ENCODE measurements at places on chromosomes 7 and 10.

DNA sequence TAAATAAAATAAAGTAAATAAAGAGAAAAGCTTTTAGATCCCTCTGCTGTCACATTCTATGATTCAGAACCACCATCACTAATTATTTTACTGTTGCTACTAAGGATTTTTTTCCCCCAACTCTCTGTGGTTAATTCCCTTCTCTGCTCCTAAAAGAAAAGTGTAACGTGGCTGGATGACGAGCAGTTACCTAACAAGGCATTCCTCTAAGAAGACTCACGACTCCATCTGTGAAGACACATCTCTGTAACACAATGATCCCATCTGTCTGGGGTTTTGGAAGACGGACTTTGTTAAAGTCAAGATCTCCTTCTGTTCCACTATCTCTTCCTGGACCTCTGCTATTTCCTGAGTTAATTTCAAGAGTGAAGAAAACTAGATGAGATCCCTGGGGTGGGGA, 179.9 kb downstream of the SFMBT2 start:
- DNase-seq, result no peak

DNA sequence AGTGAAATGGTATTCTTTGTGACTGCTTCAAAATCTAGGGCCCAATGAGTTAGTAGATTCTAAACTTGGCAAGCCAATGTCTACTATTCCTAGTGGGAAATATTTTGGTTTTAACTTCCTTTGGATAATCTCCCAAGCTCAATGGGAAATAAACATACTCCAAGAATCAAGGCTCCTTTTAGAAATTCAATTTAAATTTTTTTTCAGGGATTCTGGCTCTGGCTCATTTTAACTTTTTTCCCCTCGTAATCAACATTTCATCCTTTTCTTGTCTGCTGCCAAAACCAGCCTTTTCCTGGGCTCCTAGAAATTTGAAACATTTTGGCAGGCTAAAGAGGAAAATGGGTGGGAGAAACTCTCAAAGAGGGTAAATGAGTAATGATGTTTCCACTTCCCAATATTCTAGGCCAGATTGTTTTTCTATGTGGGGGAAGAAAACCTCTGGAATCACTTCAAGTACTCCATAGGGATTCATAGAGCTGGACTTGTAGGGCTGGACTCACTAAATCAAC, 85.6 kb upstream of the AGR3 start:
- no peak for DNase-seq

DNA sequence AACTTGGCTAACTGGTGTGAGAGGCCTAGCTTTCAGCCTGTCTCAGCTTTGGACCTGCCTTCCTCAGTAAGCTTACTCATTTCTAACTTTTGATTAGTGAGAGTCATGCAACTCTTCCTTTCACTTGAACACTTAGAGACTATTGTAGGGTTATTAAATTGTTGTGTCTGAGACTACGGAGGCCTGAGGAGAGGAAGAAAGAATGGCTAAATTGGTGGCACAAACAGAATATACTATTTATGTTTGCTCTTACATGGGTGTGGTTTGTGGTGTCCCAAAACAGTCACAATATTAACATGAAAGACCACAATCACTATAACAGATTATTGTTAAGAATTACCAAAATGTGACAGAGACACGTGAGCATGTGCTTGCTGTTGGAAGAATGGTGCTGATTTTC, 82.1 kb downstream of the TRIM24 start:
- DNase-seq, result no peak

GRCh38 chr10:130989670-130990232, 321.8 kb downstream of the TCERG1L start:
- no peak for DNase-seq

- DNase-seq, result no peak
Observed at GRCh38 chr7:70630440-70630817, 501.5 kb upstream of the GALNT17 start.

DNA sequence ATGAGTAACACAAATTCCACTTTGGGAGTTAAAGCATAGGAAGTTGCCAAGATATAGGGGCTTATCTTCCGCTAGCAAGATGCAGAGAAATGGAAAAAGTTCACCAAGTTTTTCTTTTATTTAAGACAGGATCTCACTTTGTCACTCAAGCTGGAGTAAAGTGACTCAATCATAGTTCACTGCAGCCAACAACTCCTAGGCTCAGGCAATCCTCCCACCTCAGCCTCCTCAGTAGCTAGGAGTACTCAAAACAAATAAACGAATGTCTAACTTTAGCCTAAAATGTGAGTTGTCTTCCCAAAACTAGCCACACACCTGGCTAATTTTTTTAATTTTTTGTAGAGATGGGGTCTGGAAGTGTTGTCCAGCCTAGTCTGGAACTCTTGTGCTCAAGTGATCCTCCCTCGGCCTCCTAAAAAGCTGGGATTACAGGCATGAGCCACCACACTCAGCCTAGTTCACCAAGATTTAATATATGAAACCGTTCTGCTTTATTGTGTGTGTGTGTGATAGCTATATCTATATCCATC, 9.9 kb downstream of the VIM start:
- DNase-seq, result no peak

- no peak for DNase-seq
Observed at GRCh38 chr7:54546986-54547314, 4.8 kb downstream of the VSTM2A start.

DNA sequence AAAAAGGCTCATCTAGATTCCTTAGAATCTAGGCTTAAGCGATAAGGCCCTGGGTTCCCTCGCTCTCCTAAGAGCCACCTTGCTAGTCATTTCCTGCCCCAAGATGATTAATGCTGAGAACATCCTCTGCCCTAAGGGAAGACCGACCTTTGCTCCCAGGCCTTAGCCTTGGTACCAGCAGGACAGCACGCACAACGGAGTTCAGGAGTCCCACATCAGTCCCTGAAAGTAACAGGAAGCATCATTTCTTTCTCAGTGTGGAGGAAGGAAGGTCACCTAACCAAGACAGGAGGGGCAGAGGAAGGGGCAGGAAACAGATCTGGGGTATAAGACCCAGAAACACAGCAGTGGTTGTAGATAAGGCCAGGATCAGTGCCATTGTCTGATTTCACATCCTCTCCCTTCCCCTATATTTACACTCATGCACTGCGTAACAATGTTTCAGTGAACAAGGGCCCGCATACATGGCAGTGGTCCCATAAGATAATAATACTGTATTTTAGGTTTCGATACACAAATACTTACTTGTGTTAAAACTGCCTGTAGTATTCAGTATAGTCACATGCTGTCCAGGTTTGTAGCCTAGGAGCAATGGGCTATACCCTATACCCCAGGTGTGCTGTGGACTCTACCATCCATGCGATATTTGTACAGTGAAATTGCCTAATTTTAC, 8.1 kb upstream of the FAM107B start:
- DNase-seq, result no peak

- DNase-seq, result no peak
Observed at GRCh38 chr7:133873631-133874030, 253.5 kb upstream of the LRGUK start.

DNA sequence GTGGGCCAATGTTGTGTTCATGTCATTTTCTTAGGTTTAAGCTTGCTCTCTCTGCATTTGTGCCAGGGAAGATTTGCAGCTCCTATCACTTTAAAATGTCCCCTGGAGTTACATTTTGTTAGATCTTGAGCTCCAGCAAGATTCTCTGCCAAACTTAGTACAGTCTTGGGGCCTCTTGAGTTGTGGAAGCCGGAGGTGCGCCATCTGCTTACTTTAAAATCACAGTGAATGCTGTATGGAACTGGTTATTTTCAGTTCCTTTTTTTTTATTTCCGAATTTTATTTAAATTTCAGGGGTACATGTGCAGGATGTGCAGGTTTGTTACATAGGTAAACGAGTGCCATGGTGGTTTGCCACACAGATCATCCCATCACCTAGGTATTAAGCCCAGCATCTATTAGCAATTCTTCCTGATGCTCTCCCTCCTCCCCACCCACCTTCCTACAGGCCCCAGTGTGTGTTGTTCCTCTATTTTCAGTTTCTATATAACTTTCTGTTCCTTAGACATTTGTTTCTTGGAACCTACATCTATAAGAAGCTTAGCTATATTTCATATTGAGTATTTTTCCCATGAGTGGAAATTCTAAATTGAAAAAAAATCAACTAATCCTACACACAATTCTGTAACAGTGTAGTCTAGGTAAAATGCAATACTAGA, 114.4 kb upstream of the CREB5 start:
- no peak for DNase-seq

GRCh38 chr10:88182601-88182930, 319.1 kb downstream of the PTEN start:
- no peak for DNase-seq

- DNase-seq, result peak; percentile 42
Observed at GRCh38 chr10:132158122-132158741, 28.5 kb upstream of the DPYSL4 start.

DNA sequence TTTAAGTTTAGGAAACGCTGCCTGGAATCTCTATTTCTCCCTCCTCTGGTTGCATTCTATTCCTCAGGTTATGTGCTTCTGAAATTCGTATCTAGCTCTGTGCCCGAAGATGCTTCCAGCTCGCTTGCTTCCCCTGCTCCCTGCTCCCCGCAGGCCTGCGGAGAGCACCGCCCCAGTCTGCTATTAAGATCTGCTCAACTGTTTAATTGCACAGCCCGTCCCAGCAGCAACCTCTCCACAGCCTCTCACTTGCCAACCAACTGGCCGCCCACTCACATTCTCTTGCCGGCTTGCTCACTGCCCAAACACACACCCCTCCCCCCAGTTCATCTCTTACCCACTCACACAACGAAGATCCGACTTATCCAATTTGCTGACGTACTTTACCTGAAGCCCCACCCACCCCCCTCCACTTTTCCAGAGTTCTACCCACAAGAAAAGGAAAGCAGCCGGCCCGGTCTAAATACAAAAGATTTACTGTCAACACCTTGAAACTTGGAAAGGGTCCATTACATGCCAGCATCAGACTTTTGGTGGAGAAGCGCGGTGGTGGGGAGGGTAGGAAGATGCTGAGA, 167.3 kb upstream of the KLF14 start:
- DNase-seq, result no peak

DNA sequence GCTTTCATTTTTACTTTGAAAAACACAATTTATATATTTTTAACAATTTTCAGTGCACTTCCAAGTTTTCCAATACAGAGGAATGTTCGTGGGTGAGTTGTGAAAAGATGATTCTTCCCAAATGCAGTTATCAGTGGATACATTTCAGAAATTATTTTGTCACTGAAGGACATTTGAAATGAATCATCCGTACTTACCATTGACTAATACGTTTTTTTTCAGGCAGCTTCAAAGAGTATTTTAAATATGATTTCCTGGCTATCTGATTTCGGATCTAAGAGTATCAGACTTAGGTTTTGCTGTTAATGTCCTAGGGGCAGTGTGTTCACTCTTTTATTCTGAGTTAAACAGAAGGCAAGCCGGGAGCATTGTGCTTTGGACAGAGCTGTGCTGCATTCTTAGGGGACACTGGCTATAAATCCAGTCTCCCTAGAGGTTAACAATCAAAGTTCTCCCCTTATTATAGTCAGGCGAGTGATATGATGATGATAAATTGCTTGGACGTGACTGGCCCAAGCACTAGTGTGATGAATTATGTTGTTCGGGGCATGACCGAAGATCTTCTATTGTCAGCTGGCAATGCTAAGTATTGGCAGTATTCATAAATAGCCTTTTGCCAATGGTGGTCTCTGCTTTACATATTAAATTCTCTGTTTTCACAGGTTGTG, 4.5 kb downstream of the PTER start:
- no peak for DNase-seq

DNA sequence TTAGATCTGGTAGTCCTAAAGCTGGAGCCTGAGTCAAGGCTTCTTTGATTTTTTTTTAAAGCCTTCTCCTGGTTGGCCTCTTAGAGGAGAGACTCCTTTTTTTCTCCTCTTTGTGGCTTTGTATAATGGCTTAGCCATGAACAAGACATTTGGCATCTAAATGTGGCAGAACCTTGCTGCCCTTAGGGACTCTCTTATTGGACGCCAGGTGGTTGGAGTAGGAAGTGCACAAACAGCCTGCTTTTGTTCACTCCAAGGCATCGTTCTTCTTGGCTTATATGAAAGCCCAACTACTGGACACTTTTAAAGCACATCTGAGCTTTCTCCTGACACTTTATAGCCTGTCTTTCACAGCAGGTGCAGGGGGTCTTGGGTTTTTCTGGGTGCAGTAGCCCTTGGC, 25.0 kb downstream of the ZPBP start:
- no peak for DNase-seq

DNA sequence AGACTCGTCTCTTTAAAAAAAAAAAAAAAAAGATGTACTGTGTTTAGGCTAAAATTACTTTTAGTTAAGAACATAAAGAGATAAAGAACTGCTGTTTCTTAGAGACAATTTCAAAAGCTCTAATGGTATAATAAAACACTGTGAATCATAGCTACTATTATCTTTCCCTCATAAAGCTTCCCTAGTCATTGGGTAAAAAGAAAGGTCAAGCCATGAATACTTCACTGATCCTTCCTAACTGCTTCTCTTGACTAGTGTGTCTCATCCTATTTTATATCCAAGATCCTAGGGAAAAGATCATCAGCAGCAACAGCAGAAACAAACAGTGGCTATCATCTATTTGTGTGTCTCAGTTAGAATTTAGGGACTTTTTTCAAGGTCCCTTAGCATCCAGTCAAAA, 10.5 kb downstream of the YME1L1 start:
- no peak for DNase-seq

DNA sequence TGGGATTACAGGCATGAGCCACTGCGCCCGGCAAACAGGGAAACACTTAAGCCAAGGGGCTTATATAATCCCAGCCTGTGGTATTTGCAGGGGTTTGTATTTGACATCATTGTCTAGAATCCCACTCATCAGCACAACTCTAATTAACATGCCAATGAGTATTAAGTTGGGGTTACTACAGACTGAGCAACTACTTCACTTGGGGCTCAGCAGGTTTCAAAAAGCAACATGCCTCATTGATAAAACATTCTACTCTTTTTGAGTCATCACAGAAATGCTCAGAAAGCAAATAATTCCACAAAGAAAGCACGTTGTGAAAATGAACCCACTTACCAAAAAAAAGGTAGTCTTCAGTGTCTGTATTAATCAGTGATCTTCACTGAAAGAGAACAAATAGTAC, 236.9 kb upstream of the CELF2 start:
- DNase-seq, result no peak

DNA sequence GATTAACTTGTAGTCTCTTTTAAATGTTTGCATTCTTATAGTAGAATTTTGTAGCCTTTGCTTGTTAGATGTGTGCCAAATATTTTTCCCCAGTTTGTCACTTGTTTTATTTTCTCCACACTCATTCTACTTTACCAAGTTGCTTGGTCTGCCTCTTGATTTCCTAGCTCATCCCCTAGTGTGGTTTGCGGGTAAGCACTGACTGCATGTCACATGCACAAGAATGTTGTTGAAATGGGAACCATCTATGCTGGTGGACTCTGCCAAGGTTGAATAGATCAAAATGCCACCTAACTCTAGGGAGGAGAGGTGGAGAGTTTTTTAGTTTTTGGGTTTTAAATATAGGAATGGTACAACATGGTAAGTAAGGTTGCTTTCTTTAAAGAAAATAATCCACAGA, 47.6 kb downstream of the FZD1 start:
- DNase-seq, result no peak

GRCh38 chr10:82866424-82867020, 991.5 kb downstream of the NRG3 start:
- no peak for DNase-seq

- DNase-seq, result no peak
Observed at GRCh38 chr7:74302745-74303221, 13.6 kb downstream of the CLIP2 start.

All from T-helper 1 cell (primary cell).